ENCODE measurements at places on chromosomes 16 and 17.
A peak's percentile ranks its signal among the peaks of the same experiment; 100 is the strongest.

DNA sequence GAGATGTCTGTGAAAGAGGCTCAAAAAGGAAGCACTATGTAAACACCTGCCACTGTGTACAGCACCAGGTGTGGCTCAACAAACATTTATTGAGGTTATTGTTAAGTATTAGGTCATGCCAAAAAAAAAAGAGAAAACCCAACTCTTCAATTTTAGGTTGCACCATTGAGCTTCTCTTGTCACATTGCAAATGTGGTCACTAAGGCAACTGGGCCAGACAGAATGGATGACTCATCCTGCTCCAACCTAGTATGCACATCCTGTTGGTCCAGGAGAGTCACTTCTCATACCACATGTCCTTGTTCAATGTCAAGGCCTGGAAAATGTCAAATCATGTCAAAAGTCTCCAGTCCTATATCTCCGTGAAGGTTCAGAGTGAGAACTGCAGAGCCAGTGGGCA lies 25.0 kb downstream of the HOXB1 start:
- DNase-seq, result peak; percentile 98

DNA sequence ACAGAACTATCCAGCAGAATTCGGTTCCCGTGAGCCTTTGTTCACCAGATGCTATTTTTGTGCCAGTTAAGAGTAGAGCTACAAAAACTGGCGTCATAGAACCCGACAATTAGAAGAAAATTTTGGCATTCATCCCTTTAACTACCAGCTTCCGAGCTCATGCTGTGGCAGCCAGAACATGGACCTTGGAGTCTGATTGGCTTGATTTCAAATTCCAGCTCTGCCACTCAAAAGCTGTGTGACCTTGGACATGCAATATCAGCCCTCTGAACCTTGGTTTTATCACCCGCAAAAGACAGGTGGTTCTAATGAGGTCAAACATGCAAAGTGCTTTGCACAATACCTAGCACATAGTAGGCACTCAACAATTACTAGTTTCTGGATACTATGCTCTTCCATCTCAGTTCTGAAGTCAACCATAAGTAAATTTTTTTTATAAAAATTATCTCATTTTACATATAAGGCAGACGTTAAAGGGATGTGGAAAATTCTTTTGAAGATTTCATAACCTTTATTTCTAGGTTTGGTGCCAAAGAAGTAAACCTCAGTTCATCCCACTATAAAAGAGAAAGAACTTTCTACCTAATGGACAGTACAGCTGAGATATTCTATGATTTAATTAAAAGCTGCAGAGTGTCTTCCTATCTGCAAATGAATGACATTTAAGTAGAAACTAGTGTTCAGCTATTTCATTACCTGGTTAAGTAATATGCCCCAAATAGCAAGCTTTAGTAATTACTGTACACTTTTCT lies 331.5 kb downstream of the HAPSTR1 start:
- no peak for DNase-seq

DNA sequence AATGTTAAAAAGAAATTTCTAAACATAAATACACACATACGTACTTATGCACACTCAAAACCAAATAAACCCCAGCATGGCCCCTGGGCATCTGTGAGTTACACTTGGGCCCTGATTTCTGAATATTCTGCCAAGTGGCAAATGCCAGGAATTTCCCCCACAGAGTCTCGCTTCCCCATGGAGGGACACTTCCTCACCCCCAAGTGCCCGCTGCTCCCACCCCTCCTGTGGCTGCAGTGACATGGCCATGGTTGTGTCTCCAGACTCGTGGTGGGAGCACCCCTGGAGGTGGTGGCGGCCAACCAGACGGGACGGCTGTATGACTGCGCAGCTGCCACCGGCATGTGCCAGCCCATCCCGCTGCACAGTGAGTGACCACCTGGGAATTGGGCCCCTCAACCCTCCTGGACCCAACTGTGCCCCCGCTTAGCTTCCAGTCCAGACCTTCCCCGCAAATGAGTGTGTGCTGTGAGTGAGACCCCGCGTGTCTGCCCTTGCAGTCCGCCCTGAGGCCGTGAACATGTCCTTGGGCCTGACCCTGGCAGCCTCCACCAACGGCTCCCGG lies 4.0 kb downstream of the ITGAD start:
- DNase-seq, result no peak

- no peak for DNase-seq
These were observed 4.3 kb downstream of the SPPL2C start for GRCh38 chr17:45848868-45849535.

DNA sequence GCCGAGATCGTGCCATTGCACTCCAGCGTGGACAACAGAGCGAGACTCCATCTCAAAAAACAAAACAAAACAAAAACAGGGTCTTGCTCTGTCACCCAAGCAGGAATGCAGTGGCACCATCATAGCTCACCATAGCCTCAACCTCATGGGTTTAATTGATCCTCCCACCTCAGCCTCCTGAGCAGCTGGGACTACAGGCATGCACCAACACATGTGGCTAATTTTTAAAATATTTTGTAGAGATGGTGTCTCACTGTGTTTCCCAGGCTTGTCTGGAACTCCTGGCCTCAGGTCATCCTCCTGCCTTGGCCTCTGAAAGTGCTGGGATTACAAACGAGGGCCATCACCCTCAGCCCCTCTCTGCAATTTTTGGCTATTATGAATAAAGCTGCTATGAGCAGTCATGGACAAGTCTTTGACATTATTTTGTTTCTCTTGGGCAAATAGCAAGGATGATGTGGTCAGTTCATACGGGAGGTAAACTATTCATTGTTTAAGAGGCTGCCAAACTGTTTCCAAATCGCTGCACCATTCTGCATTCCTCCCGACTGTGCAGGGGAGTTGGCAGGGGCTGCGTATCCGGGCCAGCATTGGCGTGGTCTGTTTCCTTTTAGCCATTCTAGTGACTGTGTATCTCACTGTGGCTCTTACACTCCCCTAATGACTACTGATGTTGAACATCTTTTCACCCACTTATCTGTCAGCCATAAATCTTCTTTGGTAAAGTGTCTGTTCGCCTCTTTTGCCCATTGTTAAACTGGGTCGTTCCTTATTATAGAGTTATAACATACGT lies 21.1 kb downstream of the EIF4A3 start:
- DNase-seq, result no peak

- no peak for DNase-seq
These were observed 662.8 kb downstream of the WWOX start for GRCh38 chr16:78762222-78762621.

DNA sequence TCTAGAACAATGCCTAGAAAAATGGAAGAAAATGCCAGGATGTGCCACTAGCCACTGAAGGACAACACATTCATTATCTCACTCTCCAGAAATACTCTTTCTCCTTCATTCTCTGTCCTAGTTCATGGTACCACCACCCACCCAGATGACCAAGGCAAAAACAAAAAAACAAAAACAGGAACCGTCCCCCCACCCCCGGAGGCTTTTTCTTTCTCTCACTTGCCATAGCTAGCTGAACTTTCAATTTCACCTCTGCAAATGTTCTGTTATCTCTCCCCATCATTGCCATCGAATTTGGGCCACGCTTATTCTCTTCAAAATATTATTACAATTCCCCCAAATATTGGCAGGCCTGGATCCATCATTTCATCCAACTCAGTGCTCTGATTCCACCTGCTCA lies 49.0 kb downstream of the SOX9 start:
- DNase-seq, result no peak

- no peak for DNase-seq
These were observed 2.3 kb downstream of the ORC6 start for GRCh38 chr16:46691726-46692125.

- no peak for DNase-seq
These were observed 5.0 kb downstream of the SMARCD2 start for GRCh38 chr17:63837480-63837879.

GRCh38 chr16:80208015-80208414 lies 332.8 kb upstream of the DYNLRB2 start:
- no peak for DNase-seq

DNA sequence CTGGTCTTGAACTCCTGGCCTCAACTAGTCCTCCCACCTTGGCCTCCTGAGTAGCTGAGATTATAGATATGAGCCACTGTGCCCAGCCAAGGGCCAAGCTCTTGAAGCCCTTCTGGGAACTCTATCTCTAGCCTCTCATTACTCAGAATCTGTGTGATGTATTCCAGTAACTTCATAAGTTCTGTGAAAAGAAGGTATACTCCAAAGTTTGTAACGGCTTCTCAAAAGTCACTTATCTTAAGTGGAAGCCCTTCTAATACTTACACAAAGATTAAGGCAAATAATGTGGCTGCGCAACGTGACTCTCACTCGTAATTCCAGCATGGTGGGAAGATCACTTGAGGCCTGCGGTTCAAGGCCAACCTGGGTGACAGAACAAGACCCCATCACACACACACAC lies 19.1 kb upstream of the ATP6V0C start:
- DNase-seq, result no peak

DNA sequence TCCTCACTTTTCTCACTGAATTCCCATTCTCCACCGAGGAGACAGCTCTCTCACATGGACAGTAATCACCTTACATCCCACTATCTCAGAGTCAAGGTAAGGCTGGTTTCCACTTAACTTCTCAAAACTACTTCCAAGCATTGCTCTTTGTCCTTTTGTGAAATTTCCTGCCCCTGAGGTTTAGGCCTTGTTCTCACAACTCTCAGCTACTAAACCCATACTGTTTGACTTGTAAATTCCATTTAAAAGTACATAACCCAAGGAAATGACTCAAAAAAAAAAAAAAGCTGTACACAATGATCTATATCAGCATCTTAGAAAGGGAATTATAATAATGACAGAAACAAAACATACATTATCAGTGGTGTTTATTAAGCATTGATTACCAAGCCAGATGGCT lies 8.8 kb downstream of the CDC27 start:
- DNase-seq, result no peak

DNA sequence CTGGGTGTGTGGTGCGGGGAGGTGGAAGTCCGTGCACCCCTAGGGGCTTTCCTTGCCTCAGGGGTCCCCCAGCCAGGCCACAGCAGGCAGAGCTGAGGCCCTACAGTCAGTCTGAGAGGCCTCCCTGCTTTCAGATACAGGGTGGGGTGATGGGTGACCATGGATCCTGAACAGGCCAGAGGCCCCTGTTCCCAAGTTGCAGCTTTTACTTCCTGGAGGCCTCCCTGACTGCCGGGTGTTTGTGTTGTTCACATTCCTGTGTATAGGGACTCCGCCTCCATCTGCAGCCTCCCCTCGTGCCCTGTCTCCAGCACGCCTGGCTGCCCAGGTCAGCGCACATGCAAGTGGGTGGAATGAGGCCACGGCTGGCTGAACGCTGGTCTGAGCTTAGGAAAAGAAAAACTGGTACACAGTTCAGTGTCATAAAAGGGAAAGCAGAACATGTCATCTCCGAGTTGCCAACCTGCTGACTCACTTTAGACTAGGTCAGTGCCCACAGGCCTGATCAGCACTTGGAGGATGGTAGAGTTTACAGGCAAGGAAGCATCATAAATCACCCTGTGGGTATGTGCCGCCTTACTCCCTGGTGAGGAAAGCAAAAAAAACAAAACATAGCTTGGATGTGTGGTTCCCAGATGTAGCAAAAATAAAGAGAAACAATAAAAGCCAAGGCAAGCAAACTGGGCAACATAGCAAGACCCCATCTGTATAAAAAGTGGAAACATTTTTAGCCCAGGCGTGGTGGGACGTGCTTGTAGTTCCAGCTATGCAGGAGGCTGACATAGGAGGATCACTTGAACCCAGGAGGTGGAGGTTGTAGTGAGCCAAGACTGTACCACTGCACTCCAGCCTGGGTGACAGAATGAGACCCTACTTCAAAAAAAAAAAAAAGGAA lies 6.2 kb upstream of the SLC7A6 start:
- no peak for DNase-seq

DNA sequence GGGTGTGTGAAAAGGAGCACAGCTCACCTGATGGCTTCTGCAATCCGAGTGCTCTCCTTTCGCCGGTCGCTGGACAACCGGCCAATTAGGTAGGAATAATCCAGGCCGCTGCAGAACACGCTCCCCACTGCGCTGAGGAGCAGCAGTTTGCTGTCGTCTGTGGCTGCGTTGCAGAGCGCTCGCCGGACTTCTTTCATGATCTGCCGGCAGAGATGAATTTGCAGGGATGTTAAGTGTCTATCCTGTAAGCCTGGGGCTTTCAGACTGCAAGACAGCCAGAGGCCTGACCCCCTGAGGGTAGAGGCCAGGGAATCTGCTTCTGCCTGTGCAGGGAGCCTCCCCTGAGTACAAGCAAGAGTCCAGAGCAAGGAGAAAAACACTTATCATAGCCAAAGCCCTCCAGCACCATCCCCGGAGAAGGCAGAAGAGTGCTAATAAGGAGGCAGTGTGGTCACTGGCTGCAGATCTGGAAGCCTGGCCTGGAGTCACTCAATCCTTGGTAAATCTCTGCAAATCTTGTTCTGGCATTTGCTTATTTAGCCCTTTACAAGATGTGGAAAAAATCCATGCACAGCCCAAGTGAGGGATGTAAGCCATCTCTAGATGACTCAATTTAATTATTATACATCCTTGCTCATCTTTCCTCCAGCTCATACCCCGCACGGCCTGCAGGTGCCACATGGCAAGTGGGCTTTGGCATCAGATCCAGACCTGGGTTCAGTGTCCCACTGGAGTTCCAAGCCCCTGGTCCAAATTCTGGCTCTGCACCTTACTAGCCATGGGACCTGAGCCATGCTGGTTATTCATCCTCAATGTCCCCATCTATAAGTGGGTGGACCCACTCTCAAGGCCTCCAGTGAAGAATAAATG lies 80.2 kb downstream of the DYNLRB2 start:
- DNase-seq, result no peak

DNA sequence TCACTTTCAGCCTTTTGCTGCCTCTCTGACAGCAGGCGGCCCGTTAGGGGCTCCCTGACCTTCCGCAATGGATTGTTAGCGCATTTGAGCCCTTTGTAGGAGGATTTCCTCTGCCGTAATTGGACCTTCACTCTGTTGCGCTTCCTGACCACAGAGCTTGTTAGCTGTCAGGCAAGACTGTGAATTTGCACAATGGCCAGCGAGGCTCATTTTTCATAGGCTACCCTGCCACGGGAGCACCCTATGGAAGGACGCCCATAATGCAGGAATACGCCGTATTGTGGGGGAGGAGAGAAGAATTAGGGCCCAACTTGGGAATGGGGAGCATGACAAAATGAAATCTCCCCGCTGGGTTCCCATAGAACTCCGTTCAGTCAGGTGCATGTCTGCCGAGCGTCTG lies 205.2 kb upstream of the NLRP1 start:
- no peak for DNase-seq

DNA sequence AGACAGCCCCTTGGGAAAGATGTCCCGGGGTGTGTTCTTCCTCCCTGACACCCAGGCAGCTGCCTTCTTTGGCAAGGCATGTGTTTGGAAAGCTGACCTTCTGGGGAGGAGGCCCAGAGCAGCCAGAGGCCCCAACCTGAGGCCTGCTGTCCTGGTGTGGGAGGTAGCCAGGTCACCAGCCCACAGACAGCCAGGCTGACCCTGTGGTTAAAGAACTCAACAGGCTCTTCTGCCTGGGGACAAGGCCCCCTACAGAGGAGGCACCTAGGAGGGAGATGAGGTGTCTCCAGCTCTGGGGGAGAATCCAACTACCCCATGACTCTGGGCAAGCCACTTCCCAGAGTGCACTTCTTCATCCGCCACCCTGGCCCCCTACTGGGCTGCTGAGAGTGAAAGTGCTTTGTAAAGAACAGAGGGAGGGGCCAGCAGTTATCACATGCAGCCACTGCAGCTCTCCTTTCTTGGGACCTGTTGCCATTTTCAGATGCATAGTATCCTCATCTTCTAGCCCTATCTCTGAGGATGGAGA lies 13.1 kb upstream of the SREBF1 start:
- no peak for DNase-seq

Measured in NCI-H2029 (cell line).